ENCODE measurements at places on chromosomes 6 and 20.
A peak's percentile ranks its signal among the peaks of the same experiment; 100 is the strongest.

DNA sequence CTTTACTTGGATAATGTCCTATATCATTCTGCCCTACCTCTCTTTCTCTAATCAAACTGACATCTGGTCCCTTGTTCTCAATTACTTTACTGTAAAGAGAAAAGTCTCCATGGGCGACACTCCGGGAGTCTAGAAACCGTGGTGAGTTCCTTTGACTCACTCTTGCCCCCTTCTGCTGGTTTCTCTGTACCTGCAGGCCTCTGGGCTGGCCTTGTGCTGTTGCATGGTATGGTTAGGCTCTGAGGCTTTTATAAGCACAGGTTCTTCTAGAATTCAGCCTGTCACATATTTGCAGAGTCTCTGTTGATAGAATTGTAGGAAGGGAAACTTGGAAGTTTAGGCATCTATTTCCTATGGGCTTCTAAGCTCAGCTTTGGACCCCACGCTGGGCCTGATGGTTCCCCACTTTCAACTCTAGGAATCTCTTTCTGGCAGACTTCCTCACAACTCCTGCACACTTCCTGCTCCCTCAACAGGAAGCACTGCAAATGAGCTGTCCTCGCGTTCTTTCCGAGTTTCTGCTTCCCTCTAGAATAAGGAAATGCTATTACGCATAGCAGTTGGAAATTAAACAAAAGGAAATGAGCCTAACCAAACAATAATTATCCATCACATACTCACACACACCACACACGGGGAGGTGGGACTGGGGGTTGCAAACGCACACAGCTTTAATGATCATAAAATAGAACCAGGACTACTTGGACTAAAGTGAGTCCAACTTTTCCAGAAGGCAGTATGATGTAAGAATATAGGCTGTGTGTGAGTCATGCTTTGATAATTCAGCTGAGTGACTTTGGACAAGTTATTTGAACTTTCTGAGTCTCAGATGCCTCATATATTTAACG lies 683.3 kb downstream of the QKI start:
- peak; percentile 49 for DNase-seq

DNA sequence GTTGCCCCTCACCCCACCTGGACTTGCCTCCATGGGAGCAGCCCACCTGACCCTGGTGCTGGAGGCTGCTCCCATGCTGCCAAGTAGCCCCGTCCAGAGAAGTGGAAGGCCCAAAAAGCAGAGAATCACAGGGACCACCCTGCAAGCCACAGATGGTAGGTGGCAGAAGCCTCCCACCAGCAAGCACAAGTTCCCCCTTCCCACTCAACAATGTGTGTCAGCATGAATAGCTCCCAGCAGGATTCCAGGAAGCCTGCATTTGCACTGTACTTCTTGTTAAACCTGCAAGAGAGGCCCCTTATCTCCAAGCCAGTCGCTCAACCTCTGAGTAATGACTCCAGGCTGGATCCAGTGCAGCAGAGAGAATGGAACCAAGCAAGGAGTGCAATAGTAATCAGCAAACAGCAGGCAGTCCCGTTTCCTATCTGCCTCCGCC lies 180.8 kb upstream of the CST7 start:
- no peak for DNase-seq

GRCh38 chr6:49326347-49326746 lies 136.7 kb downstream of the MMUT start:
- DNase-seq: peak; percentile 49

GRCh38 chr6:166104107-166104506 lies 63.5 kb downstream of the TBXT start:
- peak; percentile 70 for DNase-seq

DNA sequence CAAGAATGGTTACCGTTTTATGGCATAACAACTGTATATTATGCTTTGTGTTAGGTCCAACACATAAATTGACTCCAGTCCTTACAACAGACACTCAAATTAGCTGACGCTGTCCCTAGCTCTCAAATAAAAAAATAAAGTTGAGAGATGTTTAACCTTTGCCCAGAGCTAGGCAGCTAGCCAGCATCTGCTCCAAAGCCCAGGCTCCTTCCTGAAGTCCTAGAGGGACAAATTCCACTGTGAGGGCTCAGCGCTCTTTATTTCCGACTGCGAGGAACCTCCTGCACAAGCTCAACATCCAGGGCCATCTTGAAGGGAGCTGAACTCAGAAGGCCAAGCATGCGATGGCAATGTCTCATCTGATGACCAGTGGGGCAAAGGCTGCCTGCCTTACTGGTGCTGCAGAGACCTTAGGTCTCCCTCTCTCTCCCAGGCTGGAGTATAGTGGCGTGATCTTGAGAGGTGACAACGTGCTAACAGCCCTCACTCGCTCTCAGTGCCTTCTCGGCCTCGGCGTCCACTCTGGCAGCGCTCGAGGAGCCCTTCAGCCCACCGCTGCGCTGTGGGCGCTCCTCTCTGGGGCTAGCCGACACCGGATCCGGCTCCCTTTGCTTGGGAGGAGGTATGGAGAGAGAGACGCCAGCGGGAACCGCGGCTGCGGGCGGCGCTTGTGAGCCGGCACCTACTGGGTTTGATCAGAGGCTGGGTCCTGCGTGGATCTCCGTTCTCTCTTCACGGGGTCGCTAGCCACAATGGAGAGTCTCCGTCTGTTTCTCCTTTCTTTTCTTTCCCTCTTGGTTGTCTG lies 24.7 kb upstream of the GFOD1 start:
- DNase-seq: no peak

DNA sequence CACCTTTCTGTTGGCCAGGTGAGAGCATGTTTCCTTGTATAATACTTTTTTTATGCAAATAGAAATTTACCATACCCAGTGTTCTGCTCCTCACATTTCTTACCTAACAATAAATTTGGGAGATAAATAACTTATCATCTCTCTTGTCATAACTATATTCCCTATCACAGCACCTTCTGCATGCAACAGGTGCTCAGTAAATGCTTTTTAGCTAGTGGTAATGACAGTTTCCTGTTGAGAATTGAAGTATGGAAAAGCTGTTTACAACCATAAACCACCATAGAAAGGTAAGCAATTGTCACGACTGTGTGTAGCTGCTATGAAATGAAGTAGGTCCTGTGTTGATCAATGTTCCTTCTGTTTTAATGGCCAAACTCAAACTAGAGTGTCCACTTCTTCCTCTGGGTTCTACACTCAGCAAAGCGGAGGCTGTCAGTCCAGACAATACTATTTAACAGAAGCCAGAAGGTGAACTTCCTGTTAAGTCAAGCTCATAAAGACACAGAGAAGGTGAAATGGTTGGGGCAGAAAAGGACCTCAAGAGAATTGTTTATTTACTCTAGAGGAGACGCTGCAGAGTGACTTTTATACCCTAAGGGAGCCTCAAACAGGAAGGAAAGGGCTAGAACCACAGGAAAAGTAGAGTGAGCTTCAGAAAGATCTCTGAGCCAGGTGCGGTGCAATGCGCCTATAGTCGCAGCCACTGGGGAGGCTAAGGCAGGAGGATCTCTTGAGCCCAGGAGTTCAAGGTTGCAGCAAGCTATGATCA lies 84.0 kb upstream of the SLC22A16 start:
- DNase-seq: no peak

GRCh38 chr6:54970337-54970736 lies 123.8 kb downstream of the FAM83B start:
- no peak for DNase-seq

DNA sequence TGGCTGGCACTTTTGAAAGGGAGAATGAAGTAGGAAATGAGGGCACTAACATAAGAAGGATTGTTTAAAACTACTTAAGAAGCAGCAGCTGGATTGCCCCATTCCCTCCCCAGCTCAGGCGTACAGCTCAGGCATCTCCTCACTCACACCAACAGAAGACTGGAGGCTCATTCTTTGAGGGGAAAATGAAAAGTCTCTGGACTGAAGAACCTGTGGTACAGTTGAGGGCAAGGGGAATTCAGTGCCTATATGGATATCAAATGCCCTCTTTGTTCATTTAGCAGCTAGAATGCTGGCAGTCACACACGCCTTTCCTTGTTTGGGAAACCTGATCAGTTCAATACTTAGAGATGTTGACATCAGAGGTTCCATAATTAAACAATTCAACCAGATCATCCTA lies 502.1 kb upstream of the SOX4 start:
- no peak for DNase-seq

DNA sequence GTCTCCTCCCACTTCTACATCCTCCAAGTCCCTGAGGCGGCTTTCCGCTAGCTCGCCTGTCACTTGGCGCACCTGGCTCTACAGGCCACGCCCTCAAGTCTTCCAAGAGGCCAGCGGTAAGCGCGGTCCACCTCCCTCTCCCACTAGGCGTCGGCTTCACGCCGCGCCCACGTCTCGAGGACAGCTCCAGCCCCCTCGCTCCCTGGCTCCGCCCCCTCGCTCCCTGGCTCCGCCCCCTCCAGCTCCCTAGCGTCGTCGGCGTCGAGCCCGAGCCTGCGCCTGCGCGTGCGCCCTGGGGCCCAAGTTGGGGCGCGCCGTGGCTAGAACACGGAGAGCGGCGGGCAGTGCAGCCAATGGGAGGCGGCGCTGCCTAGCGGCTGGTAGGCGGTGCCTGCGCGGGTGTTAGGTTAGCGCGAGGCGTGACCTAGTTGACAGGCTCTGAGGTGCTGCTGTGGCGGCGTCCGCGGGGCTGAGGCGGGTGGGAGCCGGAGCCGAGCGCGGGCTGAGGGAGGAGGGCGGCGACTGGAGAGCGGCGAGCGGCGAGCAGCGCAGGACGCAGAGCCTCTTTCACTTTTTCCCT lies at the start of gene MACROD2:
TSS of gene MACROD2 (plus strand) at position 431 of the 580 bp plus-strand sequence.
- DNase-seq: peak; percentile 92

DNA sequence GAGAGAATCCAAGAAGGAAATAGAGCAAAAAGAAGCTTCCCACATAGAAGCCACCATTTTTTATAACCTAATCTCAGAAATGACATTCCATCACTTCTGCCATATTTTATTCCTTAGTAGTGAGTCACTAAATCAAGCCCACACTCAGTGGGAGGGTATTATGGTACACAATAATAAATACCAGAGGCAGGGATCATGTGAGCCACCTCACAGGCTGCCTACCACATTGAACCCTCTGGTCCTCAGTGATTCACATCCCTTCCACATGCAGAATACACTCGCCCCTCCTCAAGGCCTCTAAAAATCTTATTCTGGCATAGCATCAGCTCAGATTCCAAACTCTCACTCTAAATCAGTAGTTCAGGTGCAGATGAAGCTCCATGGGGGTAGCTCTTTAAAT lies 49.4 kb downstream of the TMC2 start:
- peak; percentile 29 for DNase-seq

DNA sequence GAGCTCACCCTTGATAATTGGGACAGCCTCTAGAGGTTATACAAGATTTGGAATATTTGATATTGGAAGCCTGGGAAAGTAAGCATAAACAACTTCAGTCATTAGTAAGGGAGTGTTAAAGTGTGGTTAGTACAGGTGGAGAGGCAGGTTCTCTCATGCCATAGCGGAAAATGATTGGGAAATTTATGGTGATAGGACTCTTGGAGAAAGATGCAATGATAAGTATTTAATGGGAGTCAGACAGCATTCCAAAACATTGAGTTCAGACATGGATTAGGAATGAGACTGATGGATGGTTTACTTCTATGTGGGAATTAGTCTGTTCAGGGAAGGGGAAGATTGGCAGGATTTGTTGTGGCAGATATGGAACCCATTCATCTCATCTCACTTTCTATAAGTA lies 152.7 kb downstream of the MCHR2 start:
- DNase-seq: no peak

DNA sequence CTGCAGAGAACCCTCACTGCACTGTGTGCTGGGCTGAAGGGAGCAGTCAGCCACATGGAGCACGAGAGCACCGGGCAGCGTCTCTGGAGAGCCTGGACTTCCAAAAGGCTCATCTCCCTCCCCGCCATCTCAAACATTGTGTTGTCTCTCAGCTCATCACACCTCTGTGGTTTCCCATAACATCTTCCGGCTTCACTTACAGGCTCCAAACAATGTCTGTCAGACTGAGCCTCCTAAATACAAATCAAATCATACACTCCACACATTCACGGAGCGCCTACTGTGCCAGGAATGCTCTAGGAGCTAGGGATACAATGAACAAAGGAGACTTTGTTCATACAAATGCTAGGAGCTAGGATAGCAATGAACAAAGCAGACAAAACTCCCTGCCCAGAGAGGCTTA lies 398.0 kb downstream of the RNGTT start:
- no peak for DNase-seq

- no peak for DNase-seq
Observed at GRCh38 chr6:154466971-154467679, 43.4 kb downstream of the CNKSR3 start.

DNA sequence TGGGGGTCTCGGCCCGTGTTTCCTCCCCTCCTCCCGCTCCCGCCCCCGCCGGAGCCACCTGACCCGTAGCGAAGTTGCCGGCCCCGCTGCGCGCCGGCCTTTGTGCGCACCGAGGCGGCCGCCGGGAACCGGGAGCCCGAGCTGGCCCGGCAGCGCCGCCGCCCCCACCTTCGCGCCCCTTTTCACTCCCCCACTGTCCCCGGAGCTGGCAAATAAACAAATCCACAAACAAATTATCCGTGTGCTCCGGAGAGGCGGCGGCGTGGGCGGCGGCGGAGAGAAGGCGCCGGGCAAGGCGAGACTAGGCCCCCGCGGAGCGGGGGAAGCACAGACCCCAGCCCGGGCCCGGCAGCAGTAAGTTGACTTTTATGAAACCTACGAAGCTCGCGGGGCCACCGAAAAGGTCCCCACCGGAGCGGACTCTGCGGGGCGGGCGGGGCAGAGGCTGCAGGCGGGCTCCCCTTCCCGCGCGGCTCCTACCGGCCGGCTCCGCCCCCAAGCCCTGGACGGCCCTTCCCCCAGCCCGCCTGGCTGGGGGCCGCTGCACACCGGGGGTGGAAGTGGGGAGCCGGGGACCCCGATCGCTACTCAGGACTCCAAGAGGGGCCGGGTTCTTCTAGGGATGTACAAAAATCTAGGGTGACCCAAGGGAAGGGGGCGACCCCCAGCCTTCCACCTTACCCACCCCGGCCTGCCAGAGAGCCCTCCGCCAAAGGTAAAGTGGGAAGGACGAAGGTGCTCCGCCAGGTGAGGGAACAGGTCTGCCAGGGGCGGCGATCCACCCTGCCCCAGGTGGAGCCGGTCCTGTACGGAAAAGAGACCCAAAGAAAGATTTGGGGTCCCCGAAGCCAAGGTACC lies 40.7 kb downstream of the YTHDF1 start:
- DNase-seq: no peak

DNA sequence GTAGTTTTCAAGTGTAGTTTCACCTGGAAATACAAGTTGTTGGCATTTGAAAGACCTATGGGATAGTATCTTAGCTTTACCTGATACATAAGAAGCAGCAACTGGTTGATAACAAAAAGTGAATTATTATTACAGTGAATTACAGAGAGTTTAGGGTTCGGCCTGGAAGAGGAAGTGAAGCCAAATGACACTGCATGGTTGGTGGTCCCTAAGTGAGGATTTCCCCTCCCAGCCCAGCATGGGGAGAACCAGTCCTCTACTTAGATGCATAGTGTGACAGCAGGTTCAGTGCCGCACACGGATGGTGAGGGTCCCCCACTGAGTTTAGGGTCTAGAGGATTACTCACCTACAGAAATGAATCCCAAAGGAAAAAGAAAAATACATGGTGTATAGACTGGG lies 18.1 kb downstream of the HLA-DPB1 start:
- DNase-seq: no peak

- no peak for DNase-seq
Observed at GRCh38 chr6:159095616-159096015, 50.8 kb upstream of the TAGAP start.

GRCh38 chr6:57434944-57435343 lies 117.5 kb downstream of the PRIM2 start:
- DNase-seq: no peak

GRCh38 chr20:15107931-15108330 lies 770.5 kb upstream of the FLRT3 start:
- DNase-seq: no peak

- peak; percentile 29 for DNase-seq
Observed at GRCh38 chr20:53677447-53678314, 84.0 kb upstream of the ZNF217 start.
